ENCODE measurements at places on chromosomes 7 and 10.

DNA sequence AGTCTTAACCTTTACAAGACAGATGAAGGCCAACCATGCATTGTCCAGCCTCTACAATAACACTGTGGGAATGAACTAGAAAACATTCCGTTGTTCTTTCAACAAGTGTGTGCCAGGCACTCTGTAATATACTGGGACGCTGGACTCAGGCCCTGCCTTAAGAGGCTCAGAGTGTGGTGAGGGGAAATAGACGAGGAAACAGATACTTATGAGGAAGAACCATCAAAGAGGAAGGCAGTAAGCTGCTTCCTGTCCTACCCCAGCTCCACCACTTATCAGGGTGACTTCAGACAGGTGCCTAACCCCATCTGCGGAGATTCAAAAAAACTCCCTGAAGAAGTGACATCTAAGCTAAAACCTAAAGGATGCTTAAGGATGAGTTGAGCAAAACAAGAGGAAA is 8.9 kb upstream of the TRIM8 start:
- no peak for DNase-seq

- no peak for DNase-seq
Observed at GRCh38 chr10:5343561-5343960, 21.2 kb upstream of the UCN3 start.

- no peak for DNase-seq
Observed at GRCh38 chr7:104809906-104810305, 204.1 kb upstream of the KMT2E start.

GRCh38 chr7:139930286-139930965 is 101.4 kb downstream of the TBXAS1 start:
- no peak for DNase-seq

GRCh38 chr10:23310404-23310803 is 34.2 kb downstream of the C10orf67 start:
- no peak for DNase-seq

- DNase-seq, result no peak
Observed at GRCh38 chr7:159033956-159034355, 110.7 kb downstream of the VIPR2 start.

DNA sequence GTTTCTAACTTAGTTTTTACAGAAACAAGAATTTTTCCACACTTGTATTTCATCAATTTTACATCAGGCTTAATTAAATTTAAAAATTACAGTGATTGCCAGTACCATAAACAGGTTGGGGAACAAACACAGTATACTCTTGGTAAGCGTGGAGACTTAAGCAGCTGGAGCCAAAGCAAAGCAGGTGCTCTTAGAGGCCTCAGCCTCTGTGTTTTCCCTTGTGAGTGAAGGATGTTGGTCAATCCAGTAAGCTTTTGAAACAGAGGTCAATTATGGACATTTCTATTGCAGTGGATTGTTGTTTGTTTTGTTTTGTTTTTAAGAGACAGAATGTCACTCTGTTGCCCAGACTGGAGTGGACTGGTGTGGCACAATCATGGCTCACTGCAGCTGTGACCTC is 100.6 kb upstream of the CELF2 start:
- DNase-seq, result no peak

DNA sequence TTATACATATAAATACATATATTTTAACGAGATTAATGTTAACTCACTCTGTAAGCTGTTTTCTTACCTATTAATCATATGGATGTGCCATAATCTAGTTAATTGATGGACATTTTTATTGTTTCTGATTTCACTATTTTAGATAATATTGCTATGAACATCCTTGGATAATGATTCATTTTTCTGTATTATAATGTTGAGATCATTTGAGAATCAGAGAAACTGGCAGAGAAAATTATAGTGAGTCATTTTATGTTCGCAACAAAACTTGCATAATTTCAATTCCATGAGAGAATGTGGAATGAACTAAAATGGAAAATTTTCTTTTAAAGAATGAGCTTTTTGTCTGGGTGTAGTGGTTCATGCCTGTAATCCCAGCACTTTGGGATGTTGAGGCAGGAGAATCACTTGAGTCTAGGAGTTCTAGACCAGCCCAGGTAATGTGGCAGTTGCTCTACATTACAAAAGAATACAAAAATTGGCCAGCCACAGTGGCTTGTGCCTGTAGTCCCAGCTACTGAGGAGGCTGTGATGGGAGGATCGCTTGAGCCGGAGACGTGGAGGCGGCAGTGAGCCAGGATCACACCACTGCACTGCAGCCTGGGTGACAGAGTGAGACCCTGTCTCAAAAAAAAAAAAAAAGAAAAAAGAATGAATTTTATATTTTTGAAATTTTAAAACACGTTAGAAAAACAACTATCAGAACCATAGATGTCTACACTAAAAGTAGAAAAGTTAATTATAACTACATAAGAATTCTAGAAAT is 40.5 kb downstream of the PAPSS2 start:
- no peak for DNase-seq

- DNase-seq, result no peak
Observed at GRCh38 chr7:99258501-99258900, 14.1 kb upstream of the MYH16 start.

DNA sequence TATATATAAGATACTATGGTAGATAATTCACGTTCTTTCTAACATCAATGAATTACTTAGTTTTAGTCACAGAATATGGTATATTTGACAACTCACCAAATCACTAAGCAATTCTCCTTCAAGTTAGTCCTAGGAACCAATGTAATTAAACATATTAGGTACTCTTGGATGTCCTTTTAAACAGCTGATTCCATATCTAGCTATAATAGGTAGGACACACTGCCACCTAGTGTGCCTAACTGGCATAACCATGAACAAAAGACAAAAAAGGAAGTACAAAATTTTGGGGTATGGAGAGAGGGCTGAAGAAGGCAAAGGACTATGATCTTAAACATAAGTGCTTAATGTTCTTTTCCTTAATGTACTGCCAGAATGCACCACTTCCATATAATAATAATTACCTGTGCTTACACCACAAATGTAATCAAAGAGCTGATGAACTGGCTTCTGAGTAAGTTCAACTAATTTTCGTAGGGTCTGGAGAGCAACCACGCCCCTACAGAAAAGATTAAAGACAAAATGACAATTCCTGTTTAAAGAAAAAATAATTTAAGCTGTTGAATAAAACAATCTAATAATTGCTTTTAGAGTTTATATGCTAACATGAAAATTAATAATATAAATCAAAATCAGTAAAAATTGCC is 28.7 kb downstream of the PNPLA8 start:
- DNase-seq, result no peak

GRCh38 chr10:132131581-132132420 is 54.9 kb upstream of the DPYSL4 start:
- no peak for DNase-seq

DNA sequence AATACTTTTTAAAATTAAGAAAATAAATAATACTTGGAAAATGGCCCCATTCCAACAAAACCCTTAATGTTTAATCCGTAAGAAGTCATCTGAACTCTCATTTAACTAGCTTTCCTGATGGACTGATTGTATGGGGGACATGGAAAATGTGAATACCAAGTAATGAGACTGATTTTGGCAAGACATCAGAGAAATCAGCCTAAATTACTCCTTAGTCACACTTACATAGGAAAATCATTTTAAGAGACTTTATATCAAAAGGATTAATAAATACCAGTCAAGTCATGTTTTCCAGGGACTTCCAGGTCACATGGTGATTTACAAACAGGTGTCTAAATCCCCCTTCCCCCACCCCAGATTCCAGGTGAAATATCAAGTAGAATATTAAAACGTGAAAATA is 58.2 kb downstream of the GRM8 start:
- no peak for DNase-seq

Measured in caudate nucleus (tissue), 63 donors.